Cortex of kidney (tissue), 1 donor: ENCODE measurements at places on chromosomes 6 and 20.

DNA sequence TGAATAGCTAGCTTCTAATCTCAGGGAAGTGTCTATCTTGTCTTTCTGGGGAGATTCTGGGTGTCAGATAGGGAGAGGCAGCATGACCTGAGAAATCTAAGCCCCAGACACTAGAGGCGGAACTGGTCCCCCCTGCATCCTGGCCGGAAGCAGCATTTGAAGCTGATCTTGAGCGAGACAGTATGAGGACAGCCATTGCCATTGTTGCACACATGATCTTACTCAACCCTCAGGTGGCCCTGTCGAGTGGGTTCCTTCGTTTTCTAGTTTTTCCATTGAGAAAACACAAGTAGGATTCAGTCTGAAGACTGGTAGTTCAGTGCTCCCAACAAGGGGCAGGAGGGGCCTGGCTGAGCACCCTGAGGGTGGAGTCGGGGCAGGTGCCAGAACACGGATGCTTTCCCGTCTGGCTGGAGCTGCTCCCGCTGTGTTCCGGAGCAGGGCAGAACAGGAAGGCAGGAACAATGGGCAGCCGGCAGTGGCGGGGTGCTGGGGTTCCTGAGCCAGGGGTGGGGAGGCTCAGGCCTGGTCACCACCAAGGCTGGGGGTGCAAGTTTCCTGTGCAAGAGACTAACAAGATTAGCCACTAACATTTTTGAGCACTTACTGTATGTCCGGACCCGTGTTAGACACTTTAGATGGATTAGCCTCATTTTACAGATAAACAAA, 7.9 kb upstream of the SDCBP2 start:
- no peak for DNase-seq

DNA sequence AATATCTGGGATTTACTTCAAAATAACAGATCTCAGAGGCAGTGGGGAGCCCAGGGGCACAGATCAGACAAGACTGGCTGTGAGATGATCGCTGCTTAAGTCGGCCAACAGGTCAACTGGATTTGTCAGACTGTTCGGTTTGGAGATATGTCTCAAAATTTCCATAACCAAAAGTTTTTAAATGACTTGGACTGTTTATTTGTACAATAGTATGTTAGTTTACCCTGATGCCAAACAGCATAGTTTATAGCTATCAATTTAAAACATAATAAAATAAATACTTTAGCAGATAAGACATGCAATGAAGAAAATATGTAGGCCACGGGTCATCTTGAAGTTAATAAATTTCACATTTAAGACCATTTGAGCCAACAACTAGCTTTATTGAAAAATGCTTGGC, 126.7 kb downstream of the IRF4 start:
- DNase-seq = no peak

- DNase-seq = no peak
Measured at GRCh38 chr6:108592371-108593337, 31.9 kb downstream of the FOXO3 start.

DNA sequence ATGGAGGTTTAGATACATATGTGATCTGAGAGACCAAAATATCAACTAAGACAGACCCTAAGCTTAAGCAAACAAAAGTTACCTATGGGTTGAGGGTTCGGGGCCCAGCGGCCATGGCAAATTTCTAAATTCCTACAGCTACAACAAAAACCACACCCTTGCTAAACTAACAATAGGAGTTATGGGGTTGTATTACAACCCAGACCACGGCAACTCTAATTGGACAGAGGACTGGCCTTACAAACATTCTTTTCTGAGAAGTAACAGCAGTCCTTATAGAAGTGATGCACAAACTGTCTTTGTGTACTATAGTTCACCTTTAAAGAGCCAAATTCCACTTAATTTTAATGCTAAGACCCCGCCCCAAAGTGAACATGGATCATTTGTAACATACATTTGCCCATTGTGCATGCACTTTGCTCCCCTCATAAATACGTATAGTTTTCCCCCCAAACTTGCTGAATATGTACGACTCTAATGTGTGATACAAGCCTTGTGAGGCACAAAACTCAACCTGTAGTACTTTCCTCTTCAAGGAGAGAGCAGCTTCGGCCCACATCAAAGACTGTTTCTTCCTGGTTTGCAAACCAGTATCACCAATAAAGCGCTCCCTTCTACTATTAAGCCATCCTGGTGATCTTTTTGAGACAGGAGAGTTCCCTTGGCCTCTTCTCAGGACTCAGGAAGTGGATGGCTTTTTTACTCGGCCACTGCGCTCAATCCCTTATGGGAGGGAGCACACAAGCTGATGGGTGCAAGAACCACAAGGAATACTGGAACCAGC, 25.6 kb upstream of the MBOAT1 start:
- no peak for DNase-seq

DNA sequence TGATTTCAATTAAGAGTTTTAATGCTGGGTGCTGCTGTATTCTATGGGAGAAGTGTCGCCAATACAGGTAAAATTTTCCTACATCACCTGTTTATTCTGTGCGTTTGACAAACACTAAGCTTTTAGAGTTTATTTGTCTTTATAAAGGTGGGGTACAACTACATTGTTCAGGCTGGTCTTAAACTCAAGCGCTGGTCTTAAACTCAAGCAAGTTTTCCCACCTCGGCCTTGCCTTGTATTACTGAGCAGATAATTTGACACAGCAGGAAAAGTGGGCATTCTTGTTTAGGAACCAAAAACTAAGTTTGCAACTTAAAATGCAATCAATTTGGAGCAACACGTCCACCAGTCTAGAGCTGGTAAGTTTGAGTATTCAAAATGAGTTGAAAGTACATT, 112.9 kb upstream of the BTN3A2 start:
- DNase-seq = no peak

DNA sequence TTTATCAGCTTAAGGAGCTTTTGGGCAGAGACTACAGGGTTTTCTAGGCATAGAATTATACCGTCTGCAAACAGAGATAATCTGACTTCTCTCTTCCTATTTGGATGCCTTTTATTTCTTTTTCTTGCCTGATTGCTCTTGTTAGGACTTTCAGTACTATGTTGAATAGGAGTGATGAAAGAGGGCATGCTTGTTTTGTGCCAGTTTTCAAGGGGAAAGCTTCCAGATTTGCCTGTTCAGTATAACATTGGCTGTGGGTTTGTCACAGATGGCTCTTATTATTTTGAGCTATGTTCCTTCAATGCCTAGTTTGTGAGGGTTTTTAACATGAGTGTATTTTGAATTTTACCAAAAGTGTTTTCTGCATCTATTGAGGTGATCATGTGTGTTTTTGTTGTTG, 192.8 kb upstream of the PHACTR1 start:
- no peak for DNase-seq

DNA sequence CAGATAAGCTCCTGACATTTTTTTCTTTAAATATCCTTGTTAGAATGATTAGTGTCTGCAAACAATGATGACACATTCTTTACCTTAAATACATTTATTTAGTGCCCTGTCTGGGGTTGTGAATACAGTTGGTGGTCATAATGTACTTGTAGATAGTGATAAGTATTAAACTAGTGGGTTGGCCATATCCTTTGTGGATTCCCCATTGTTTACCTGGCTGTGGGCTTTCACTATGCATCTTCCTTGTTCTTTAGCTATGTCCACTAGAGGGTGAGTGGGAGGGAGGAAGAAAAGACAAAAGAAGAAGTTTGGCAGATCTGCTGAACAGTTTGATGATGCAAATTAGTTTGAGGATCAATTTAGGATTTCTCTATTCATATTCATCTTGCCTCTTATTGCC, 15.7 kb downstream of the HS3ST5 start:
- DNase-seq = no peak

DNA sequence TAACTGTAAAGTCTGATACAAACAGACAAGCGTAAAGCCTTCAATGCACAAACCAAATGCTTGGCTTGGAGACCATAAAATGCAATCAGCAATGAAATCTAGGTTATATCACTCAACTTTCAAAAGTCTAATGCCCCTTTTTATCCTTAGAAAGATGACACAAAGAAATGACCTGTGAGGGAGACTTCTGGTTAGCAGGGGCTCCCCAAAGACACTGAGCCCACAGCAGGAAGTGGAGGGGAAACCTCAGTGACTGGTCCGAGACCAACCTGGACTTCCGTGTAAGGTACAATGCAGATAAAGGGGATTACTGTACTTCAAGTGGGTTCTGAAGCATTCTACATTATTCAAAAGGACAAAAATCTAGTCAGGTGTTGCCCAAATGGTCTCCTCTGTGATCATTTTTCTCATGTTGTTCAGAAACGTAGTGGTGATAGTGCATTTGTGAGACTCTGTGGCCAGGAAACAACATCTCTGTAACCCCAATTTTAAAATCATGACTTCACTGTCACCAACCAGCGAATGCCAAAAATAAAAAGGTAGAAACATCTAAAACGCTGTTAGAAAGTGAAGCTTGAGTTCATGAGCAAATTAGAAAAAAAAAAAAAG, 88.2 kb downstream of the HIVEP2 start:
- no peak for DNase-seq

DNA sequence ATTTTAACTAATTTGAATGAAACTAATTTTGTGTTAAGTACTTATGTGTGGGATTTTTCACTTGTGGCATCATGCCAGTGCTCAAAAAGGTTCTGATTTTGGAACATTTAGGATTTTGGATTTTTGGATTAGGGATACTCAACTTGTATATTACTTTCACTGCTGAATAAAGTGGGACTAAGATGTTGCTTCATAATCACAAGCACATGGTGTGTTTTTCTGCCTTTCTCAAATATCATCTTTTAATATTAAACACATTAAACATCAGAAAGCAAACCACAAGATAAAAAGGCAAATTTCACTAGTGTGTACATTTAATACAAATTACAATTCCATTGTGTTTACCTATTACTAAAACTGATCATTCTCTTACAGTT, 89.8 kb downstream of the ARHGAP18 start:
- no peak for DNase-seq

- DNase-seq = no peak
Measured at GRCh38 chr20:18727032-18727508, 86.5 kb upstream of the SCP2D1 start.

GRCh38 chr20:10861619-10862018, 187.8 kb upstream of the JAG1 start:
- no peak for DNase-seq

DNA sequence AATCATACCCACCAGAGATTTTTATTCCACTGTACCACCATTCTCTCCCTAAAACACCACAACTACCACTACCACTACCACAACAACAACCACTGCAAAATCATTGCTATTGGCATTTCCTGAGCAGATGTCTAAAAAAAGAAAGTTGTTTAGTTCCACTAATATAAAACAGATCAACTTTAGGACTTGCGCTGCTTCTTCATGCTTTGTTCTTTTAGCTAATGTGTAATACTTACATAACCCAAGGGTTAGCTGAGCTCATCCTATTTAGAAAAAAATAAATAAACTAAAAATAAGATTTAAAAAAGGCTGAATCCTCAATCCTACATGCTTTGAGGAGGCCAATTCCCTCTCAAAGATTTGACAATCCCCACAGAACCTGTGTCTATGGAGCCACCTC, 11.4 kb downstream of the IYD start:
- no peak for DNase-seq

- no peak for DNase-seq
Measured at GRCh38 chr6:12485226-12485764, 195.1 kb downstream of the EDN1 start.

GRCh38 chr6:135434095-135434494, 63.4 kb downstream of the AHI1 start:
- DNase-seq = no peak

- DNase-seq = no peak
Measured at GRCh38 chr6:161151059-161151645, 122.7 kb downstream of the AGPAT4 start.

- no peak for DNase-seq
Measured at GRCh38 chr6:71300561-71301168, 12.1 kb downstream of the OGFRL1 start.

DNA sequence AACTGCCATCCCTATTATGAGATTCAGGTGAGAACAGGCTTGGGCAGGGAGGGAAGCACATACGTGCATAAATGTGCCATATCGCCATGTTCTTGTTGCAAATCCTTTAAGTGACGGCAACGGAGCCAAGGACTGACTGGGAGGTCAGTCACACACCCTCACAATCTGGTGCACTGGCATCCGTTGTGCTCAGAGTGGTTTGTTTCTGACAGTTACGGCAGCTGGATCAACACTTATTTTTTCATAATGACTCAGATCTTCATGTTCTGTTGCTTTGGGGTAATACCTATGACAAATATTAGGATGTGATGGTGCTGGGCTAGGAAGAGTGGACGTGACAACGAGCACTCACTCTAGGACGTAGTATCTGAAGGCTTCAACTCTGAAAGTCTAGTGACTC, 56.2 kb upstream of the PREP start:
- no peak for DNase-seq

DNA sequence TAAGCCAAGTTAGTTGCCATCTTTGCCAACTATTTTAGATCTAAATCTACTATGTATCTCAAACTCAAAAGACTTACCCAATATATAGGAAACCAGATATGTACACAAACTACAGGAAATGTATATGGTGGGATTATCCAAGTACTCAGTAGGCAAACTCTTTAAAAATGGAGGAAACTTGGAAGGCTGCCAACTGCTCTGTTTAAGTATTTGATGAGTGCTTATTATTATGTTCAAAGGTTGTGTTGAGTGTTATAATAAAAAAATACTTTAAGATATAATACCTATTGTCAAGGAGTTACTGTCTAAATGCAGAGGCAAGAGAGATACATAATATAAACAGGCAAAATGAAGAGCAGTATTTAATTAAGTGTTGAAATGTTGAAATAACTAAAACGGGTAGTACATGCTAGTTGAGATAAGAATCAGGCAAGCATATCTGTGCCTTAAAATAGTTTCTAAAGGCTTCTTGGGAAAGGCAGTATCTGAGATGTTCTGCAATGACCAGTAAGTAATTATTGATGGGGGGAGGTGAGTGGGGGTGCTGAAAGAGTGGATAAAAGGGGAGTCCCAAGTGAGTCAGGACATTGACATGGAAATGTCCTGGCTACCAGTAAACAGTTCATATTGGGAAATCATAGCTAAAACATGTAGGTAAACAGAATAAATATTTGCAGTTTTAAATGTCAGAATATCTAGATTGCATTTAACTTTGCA, 6.5 kb upstream of the DST start:
- no peak for DNase-seq

DNA sequence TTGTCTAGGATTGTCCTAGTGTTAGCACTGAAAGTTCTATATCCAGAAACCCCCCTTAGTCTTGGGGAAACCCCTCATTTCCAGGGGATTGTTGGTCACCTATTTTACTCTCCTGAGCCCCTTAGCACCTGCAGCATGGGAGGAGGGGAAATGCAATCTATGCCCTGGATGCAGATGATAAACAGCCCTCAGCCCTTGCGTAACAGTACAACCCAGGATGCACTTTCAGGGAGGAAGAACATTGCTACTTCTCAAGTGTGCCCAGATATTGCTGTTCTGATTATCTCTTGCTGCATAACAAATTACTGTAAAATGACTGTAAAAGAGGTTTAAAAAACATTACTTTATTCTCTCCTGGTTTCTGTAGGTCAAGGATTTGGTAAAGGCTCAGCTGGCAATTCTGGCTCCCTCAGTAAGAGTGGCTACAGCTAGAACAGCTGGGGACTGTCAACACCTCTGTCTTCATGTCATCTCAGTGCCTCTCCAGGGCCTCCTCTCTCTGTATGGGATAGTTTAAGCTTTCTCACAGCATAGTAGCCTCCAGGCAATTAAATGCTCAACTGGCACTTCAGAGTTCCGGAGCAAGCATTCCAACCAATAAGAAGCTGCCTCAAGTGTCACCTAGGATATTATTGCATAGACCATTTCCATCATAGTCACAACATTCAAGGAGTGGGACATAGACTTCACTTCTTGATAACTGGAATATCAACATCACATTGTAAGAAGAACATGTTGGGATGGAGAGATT, 117.8 kb upstream of the FOXO3 start:
- no peak for DNase-seq
